Activated CD4-positive, CD25-positive, alpha-beta regulatory T cell treated with anti-CD3 and anti-CD28 coated beads, Interleukin-2, amount 50 U/mL, for 16 hours (primary cell): ENCODE measurements at places on chromosomes 2 and 18.

- no peak for DNase-seq
These were observed 43.6 kb downstream of the SH3RF3 start for GRCh38 chr2:109172556-109173105.

- no peak for DNase-seq
These were observed 48.2 kb downstream of the AGAP1 start for GRCh38 chr2:235541838-235542549.

- no peak for DNase-seq
These were observed 80.3 kb downstream of the CD28 start for GRCh38 chr2:203786549-203787351.

- no peak for DNase-seq
These were observed 44.9 kb downstream of the PSMG2 start for GRCh38 chr18:12747530-12748315.
